NCI-H69 (cell line): ENCODE measurements at places on chromosomes 4 and X.

DNA sequence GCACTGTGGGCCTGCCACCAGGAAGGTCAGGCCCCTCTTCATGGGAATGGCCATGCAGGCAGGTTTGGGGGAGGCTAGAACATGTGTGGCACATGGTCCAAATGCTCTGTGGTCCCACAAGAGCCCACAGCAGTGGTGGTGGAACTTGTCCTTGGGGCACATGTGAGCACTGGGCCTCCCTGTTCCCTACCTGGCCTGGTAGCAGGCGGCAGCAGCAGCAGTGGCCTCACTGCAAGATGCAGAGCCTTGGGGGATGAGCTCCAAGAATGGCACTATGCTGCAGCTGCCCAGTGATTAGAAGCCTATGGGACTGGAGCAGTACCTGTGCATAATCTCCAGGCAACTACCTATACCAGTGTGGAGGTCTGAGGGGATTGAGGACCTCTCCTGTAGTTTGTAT, 197.0 kb upstream of the DCAF8L1 start:
- no peak for DNase-seq

GRCh38 chr4:152364883-152365282, 171.0 kb downstream of the FBXW7 start:
- no peak for DNase-seq

DNA sequence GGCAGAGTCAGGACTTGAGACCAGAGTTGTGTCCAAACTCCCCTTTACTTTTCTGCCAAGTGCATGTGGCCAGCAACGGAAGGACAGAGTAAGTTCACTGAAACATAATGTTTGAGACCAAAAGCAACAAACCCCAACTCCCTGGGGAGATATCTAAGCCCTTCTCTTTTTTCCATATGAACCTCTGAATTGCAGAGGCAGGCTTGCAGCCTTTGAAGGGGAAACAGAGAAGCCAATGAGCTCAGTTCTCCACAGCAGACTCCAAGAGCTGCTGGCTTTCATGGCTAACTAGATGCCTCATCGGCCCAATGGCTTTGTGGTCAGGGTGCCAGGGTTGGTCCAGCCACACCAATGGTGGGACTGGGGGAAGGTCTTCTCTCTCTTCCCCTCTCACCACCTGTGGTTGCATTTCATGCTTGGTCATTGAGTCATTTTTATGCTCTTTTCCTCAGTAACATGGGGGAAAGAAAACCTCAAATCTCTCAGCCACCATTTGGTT, 34.0 kb downstream of the STARD8 start:
- DNase-seq = no peak

GRCh38 chr4:17058916-17059741, 160.7 kb upstream of the LDB2 start:
- no peak for DNase-seq

GRCh38 chr4:3231471-3231870, 17.5 kb upstream of the MSANTD1 start:
- no peak for DNase-seq

DNA sequence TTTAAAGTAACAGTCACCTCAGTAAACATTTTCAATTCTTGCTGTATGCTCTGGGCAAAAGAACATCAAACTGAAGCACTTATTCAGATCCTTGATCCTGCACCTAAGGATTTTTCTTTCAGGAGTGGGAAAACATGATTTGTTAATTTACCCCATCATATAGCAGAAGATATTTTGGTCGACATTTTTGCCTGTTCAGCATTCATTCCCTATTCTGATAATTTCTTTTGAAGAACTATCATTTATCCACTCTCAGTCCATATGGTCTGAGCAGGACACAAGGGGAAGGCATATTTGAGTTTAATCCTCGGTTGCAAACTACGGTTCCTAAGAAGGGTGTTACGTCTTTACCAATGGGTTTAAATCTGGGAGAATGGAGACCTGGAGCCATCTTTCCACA, 1.2 kb upstream of the CLOCK start:
- no peak for DNase-seq

- DNase-seq = no peak
Observed at GRCh38 chrX:19370061-19370460, 26.3 kb downstream of the PDHA1 start.

DNA sequence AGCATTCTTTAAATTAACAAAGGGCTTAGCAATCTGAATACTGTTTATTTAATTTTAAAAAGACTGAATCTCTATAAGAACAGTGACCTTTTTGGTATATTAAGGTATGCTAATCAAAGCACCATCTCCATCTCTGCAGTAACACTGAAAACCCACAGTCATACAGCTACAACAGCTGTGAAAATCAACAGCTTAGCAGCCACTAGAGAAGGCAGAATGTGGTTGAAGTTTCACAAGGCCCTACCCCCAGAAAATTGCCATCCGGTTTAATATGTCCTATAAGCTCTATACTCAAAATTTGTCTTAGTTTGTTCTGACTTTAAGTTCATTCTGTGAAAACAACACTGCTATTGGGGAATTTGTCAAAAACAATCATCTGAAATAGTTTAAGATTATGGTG, 128.7 kb downstream of the OPHN1 start:
- DNase-seq = no peak

DNA sequence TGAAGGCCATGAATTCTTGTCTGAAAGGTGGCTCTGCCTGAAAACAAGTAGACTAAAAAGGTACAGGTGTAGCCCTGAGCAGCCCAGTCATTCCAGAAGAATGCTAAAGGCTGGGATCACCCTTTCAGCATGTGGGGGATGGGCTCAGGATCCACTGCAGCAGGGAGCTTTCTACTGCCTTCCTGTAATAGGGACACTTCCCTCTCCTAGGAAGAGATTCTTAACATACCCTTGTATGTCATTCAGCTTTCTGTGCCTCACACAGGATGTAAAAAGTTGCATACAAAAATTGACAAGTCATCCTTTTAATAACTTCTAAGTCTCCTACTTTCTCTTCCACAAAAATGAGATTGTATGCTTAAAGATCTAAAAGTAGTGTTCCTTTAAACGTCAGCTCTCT, 123.3 kb downstream of the ZNF518B start:
- no peak for DNase-seq
